ENCODE measurements at places on chromosomes 6 and 20.

DNA sequence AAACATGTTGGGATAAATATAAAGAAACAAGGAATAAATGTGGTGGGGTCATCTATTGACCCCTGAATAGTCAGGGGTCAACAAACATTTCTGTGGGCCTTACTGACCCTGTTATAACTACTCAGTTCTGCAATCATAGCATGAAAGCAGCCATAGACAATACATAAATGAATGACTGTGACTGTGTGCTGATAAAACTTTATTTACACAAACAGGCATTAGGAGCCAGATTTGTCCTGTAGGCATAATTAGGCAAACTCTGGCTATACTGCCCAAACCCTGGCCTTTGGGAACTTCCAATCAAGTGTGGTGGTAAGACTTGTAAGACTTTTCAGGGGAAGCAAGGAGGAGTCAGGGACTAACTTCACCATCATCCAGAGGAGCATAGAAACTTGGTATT lies 222.7 kb downstream of the KHDC1L start:
- DNase-seq = no peak

DNA sequence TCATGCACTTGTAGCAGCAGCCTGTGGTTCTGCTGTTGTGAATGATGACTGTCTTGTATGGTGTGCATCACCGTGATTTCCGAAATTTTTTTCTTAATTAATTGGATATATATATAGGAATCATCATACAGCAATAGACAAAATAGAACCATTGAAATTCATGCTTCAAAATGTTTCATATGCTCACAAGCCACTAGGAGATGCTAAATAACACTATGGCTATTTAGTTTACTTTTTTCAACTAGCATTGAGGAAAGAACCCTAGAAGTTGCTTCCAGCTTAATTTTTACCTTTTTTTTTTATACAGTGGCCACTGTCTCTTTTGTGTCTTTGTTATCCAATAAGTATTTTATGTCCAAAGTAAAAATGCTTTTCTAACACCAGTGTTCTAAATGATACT lies 485.4 kb downstream of the CDKAL1 start:
- no peak for DNase-seq

DNA sequence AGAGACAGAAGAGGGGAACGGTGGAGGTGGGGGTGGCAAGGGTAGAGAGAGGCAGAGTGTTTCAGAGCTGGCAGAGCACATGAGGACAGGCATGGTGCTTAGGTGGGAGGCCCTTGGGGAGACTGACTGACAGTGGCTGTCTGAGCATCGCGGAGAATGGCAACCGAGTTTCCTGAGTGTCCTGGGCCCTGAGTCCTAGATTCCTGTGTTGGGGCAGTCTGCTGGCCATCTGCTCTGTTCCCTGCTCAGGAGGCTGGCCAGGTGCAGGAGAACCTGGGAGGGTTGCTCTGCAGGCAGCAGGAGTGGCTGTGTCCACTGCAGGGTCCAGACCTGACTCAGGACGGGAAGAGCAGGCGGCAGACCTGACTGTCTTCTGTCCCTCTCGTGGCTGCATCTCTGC lies 248.9 kb downstream of the LRFN2 start:
- DNase-seq = no peak

DNA sequence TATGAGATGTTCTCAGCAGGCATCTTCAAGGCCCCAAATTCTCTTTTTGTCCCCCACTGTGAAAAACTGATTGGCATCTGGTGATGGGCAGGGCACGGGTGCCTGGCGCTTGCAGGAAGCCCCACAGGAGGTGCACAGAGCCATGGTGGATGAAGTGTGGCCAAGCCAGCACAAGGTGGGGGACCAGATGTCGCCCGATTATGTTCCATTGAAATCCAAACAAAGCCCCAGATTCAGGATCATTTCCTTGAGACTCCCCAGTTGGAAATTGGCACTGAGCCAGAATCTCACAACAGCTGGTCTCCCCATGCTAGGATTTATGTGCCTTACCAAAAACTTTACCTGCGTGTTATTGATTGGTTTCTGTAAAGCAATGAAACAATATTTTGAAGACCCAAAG lies 186.1 kb downstream of the ADAT2 start:
- no peak for DNase-seq

DNA sequence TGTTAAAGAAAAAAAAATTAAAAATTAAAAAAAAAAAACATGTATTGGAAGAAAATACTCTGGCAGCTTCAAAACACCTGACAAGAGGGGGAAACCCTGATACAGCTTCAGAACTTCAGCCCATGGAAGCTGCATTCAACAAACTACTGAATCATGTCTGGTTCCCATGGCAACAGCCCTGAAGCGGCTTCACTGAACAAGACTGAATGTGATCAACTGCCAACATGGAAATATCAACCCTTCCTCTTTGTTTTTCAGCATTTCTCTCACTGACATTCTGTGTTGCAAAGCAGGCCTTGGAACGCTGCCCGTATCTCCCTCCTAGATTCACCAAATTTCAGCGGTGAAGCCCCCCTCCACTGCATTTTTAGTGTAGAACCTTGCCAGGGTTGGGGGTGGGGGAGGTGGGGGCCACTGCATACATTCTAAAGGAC lies 91.3 kb upstream of the SHLD1 start:
- DNase-seq = peak; percentile 33

GRCh38 chr6:159106627-159107241 lies 61.9 kb upstream of the TAGAP start:
- peak; percentile 49 for DNase-seq

- no peak for DNase-seq
Observed at GRCh38 chr6:156949376-156949775, 172.2 kb downstream of the ARID1B start.

GRCh38 chr6:52510213-52510562 lies 66.7 kb downstream of the TRAM2 start:
- DNase-seq = no peak

DNA sequence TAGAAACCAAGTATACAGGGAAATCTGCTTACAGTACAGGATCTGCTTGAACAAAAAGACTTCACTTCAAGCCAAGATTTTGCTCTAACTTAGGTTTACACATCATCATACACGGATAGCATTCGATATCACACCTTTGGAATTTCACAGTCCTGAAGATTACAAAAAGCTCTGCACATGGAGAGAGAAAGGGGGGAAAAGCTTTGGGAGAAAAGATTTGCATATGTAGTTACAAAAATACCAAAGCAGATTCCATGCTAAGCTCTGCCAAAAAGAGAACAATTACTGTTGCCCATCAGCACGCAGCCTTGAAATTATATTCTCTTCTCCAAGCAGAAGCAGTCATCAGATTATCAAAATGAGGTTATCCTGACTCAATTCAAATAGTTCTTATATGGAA lies 62.0 kb downstream of the HIVEP2 start:
- DNase-seq = no peak

DNA sequence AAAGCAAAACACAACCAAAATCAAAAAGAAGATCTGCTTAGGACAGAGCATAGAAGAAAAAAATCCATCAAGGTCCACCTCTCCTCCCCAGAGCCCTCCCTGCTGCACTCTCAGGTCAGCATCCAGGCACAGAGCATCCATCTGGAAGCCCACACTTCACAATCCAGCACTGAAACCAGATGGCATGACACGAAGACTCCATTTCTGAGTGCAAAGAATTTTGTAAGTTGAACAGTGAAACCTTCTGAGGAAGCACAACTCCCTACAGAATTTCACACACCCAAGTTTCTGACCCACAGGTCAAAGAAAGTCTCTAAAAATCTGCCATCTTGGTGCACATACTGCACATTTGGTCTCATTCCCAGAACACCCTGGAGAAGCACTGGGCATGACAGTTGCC lies 128.8 kb upstream of the STXBP5 start:
- no peak for DNase-seq

DNA sequence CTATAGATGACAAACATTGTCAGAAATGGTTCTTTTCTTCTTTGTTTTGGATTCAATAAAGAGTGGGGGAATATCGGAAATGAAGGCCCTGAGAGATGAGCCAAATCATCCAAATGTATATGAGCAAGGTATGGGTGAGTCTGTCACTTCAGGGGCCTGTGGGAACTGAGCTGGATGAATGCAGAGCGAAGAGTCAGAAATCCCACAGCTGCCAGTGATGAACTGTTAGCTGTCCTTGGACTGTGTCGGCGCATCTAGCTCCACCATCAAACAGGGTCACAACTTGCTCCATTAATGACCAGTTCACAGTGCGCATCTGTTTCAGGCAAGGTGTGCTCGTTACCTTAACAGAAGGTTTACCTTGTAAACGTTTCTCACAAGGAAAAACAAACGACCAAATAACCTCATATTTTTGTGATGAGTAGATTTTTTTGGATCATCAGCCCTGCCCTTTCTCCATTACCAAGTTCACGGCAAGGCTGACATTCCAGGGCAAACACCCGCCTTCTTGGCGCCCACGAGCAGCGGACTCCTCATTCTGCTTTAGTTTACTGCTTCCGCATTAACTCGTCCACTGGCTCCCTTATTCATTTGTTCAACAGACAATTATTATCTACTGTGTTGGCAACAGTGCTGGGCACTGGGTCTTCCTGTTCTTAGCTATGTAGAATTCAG lies 15.0 kb upstream of the CCN6 start:
- no peak for DNase-seq

DNA sequence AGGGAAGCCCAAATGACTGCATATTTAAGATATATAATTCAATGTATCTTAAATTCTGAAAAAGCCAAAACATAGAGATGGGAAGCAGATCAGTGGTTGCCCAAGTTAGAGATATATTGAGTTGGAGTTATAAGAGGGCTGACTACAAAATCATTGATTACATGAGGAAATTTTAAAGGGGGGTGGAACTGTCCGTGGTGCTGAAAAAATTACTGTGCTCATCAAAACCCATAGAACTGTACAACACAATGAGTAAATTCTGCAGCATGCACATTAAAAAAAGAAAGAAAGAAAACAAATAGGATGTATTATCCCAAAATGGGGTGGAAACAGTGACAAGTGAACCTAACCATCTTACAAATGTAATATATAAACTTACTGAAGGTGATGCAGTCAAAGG lies 100.9 kb downstream of the FUT9 start:
- DNase-seq = no peak
